DMS 273 treated with DMSO at 0.1 percent for 48 hours (cell line): ENCODE measurements at places on chromosomes 3 and 15.
A peak's percentile ranks its signal among the peaks of the same experiment; 100 is the strongest.

- no peak for DNase-seq
Measured at GRCh38 chr3:31402117-31402516, 130.6 kb upstream of the STT3B start.

DNA sequence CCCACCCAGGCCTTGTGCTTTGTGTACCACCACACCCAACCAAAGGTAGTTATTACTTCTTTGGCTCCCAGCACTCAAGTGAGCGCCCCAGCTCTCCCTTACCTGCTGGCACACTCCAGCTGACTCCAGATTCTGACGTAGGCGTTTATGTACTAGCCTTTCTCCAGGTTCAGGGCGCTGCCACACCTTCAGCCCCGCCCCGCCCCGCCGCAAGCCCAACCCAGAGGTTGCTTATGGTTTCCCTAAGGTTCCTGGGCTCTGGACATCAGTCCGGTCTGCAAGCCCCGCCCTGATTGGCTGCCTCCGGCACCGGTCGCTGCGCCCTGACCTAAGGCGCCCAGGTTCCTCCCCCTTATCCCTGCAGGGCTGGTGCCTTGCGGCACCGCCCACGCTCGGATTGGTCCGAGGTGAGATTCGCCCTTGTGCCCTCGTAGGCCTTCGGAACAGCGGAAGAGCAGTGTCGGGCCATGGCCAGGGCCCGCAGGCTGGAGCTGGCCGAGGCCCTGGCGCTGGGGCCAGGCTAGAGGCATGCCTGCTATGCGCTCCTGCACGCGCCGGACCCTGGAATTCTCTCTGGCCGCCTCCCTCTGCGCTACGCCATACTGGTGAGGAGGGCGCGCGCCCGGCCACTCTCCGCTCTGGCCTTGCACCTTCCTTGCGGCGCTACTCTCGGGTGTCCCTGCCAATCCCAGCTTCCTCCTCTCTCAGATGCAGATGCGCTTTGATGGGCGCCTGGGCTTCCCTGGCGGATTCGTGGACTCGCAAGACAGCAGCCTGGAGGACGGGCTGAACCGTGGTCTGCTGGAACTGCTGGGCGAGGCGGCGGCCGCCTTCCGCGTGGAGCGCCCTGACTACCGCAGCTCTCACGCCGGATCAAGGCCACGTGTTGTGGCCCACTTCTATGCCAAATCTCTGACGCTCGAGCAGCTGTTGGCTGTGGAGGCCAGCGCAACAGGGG is 19.8 kb upstream of the NUDT16 start:
- DNase-seq = no peak

GRCh38 chr3:27138005-27138404 is 231.2 kb downstream of the NEK10 start:
- DNase-seq = no peak

DNA sequence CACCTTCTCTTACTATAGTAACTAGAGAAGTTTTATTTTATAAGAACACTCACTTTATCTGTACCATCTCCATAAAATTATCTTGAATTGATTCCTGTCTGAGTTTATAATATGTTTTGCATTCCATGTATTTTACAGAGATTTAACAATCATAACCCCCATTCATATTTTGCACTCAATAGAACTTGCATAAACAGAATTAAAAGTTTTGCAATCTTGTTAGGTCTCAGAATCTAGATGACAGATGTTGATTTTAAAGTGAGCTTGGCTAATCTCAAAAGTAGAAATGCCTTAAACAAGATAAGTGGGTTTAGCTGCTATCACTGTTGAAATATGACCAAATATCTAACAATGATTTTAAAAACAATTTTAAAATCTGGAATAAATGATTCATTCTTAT is 107.9 kb upstream of the EPHA6 start:
- DNase-seq = no peak

DNA sequence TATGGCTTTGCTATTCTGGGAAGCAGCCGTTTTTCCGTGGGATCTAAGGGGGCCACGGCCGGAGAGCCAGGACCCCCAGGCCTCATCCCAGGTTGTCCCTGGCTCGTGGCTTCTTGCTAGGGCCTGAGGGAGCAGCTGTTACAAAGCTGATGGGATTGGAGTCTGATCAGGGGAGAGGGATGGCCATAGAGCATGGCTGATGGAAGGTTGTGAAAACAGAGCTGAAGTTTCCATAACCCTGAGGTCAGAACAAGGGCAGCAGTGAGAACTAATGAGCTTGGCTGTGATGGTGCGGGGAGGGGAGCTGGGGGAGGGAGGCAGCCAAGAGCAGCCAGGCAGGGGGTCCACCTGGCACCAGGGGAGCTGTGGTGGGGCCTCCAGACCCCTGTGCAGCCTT is 63.0 kb downstream of the LINGO1 start:
- no peak for DNase-seq

GRCh38 chr3:77081240-77081661 is 41.4 kb downstream of the ROBO2 start:
- DNase-seq = peak; percentile 38

- DNase-seq = no peak
Measured at GRCh38 chr15:99407716-99408115, 156.4 kb downstream of the LRRC28 start.

DNA sequence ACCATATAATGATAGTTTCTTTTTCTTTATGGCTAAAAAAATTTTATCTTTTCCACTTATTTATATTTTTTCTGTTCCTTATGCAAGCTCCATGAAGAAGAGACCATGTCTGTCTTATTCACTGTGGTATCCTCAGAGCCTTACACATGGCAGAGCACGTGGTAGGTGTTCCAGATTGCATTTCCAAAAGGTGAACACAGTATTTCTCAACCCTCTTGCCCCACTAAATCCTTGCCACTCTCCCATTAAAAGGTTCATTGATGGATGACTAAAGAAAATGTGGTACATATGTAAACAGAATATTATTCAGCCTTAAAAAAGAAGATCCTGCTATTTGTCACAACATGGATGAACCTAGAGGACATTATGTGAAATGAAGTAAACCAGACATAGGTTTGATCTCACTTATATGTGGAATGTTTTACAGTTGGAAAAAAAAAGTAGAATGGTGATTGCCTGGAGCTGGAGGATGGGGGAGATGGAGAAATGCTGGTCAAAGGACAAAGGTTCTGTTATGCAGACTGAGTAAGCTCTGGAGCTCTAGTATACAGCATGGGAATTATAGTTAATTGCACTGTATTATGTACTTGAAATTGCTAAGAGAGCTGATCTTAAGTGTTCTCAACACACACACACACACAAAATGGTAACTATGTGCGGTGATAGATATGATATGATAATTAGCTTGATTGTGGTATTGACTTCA is 266.7 kb downstream of the CNTN3 start:
- no peak for DNase-seq

DNA sequence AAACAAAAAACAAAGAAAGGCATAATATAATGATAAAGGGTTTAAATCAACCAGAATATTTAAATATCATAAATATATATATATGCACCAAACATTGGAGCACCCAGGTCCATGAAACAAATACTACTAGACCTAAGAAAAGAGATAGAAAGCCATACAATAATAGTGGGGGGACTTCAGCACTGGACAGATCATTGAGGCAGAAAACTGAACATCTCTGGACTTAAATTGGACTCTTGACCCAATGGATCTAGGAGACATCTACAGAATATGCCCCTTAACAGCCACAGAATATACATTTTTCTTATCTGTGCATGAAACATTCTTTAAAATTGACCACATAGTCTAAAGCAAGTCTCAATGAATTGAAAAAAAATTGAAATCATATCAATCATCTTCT is 48.7 kb upstream of the CD96 start:
- DNase-seq = no peak

GRCh38 chr3:43810797-43811196 is 120.1 kb downstream of the ABHD5 start:
- no peak for DNase-seq

DNA sequence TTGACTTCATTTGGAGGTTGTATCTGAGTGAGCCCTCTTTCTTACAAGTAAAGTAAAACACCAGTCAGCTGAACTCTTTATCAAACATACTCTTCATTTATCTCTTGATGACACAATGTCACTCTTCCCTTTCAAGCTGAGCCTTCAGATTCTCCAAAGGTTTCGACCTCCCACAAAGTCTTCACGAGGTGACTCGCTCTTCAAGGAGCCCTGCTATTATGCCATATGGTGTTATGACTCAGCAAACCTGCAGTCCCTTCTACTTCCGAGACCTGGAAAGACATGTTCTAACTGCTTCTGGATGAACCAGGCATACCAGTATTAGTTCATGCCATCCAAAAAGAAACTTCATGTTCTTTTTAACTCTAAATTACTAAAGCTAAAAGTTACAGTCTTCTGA is 23.1 kb downstream of the AADAC start:
- peak; percentile 90 for DNase-seq

GRCh38 chr3:151147299-151147698 is 55.7 kb downstream of the GPR171 start:
- no peak for DNase-seq

DNA sequence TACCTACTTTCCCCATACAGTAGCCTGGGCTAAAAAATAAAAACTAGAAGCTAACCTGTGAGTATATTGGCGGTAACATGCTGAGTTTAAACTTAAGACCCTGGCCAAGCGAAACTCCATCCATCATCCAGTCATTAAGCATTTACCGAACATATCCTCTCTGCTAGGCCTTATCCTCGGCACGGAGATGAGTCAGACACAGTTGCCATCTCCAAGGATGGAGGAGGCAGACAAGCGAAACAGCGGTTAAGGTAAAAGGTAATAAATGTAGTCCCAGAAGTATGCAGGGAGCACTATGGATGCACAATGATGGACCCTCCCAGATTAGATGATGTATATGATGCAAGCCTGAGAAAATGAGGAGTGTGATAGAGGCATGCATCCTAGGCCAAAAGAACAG is 143.6 kb downstream of the RYR3 start:
- no peak for DNase-seq

DNA sequence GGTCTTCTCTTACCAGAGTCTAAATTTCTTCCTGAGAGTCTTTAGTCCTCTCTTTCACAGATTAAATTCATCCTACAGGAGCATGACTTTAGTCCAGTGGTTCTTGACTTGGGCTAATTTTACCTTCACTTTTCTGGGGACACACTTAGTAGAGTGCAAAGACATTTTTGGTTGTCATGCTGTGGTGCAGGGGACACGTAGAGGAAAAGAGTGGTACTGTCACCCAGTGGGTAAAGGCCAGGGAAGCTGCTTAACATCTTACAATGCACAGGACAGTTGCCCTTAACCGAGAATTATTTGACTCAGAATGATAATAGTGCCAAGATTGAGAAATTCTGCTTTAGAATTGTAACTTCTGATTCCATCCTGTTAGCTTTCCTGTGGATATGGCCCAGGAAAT is 772.5 kb upstream of the GRM7 start:
- DNase-seq = no peak

DNA sequence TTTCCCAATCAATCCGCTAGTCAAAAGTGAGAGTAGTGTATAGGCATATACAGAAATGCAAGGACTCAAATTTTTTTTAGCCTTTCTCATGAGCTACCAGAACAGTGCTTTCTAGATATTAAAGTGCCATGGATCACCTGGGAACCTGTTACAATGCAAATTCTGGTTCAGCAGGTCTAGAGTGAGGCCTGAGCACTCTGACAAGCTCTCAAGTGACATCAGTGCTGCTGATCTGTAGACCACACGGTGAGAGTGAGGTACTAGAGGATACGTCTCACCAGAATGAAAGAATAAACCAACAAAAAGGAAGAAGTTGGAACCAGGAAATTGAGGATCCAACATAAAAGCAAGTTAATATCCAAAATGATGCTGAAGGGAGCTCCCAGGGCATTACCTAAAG is 16.0 kb upstream of the PLA2G4D start:
- no peak for DNase-seq

DNA sequence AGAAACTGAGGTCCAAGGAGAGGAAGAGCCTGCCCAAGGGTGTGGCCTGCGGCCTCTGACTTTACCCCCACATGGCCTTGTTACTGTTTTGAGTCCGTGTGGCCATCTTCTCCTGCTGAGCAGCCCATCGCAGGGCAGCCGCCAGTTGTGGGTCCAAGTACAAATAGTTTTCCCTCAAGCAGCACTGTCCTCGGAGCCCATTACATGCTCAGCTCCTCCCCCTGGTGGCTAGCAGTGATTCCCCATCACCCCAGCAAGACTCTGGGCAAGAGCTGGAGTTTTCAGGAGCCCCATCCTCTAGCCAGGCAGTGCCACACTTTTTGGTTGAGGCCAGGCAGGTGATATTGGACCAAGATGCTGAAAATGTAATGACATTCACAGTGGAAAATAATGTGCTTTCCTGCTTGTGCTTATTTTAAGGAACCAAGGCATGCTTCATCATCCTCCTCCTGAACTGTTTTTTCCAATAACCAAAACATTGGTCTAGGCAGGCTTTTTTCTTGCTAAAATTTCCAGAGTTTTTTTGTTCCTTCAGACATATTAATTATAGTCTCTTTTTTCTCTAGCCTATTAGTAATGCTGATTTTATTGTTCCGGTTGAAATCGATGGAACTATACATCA is 23.2 kb upstream of the VILL start:
- no peak for DNase-seq

DNA sequence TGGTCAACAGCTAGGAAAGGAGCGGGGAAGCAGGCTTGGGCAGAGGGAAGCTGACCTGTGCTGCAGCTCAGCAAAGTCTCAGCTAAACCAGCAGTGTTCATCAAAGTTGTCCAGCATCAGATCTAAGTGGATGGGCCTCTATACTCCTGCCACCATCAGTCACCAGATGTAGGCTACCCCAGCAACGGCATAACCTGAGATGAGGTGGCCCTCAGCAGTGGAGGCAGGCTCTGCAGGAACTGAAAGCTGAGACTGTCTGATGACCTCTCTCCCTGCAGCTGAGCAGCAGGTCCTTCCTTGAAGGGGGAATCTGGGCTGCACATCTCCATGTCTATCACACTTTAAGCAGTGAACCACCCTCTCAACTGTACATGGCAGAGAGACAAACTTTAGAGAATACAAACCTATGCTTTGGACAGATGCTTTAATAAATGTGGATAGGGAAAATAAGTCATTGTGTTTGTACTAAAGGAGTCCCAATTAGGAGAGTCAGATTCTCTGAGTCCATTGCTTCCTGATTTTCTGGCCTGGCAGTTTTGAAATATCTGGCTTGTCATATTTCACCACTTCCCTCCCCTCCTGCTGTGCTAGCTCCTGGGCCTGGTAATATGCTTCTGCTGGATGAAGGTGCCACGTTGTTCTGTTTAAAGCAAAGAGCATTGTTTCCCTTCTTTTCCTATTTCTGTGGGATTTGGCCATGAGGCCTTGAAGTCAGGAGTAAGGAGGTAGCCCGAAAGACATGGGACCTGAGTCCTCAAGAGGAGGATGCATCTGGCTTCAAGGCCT is 11.1 kb upstream of the PSTPIP1 start:
- DNase-seq = no peak
